ENCODE measurements at places on chromosomes 2 and 18. TPM values are rescaled to one million over a fixed set of nuclear protein-coding genes. Genes with fewer than 3 reads are reported as not detected.

DNA sequence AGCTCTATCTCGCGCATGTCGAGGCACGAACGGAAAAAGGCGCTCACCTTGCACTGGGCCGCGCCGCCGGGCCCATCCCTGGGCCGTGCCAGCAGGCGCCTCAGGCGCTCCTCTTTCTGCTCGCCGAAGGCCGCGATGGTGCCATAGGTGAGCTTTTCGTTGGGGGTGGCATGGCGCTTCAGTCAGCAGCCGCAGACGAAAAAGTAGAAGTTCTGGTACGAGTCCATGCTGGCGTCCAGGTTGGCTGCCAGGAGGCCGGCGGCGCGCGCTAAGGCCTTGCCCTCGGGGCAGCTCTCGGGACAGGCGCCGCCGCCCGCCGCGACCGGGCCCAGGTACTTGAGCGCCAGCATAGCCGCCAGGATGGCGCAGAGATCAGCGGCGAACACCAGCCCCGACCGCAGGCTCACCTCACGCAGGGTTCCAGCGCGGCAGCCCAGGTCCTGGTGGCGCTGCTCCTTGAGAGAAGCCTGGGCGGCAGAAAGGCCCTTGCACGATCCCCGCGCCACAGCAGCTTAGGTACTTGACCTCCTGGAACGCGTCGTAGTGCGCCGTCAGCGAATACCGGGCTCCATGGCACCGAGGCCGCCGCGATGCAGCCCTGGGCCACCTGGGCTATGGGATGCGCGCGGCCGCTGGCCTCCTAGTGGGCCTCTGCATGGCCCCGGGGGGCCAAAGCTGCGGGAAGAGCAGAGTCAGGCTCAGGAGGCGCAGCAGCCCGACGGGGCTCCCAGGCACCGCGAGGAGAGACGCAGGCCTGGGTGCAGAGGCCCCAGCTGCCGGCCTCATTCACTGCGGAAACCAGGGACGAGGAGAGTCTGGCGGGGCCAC, 12.8 kb downstream of the ALPG start:
- H3K4me3 ChIP-seq = peak overlapping the region; percentile 83
- peaks cover 9% of the 10 kb centered on the region for H3K36me3 ChIP-seq
- peaks cover 28% of the 10 kb centered on the region for H3K27me3 ChIP-seq
- no peak overlapping the region for H3K27ac ChIP-seq
- H3K4me1 ChIP-seq = peaks cover 8% of the 10 kb centered on the region

DNA sequence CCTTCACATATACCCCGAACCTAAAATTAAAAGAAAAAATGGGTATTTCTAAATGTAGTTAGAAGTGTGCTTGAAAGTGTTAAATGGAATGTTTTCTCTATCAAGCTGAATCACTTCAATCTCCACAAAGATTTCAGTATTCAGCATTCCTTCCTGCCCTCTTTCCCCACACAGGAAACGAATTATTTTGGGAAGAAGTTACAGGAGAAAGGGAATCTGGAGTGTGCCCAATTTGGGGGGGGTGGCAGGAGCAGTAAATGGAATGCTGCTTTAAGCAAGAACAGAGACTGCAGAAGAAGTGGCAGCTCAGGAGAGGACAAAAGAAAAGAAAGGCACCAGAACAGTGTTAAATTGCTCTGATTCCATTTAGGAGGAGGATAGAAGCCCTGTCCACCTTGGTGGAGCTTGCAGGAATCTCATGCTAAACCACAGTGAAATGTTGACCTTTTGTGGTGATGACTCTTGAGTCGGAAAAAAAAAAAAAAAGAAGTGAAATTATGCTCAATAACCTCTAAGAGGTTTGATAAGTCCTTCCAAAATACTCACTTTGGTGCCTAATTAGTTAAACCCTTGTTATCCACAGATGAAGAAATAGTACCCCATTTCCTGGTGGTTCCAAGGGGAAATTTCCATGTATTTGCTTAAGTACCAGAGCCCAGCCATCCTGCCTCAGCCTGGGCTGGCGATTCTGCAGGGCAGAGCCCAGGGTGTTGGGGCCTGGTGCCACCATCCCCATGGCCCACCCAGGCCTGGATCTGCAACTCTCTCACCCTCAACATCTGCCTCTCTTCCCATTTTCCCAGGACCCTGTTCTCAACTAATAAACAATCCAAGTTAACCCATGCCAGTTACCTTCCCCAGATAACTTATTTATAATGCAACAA, 56.5 kb downstream of the MYO5B start:
- H3K27ac ChIP-seq = no peak overlapping the region
- H3K4me3 ChIP-seq = no peak overlapping the region
- no peaks in the 10 kb centered on the region for H3K4me1 ChIP-seq
- H3K27me3 ChIP-seq = no peaks in the 10 kb centered on the region

GRCh38 chr2:237407700-237408099, 6.3 kb downstream of the COL6A3 start:
- no peak for DNase-seq
- no peaks in the 10 kb centered on the region for H3K27me3 ChIP-seq
- H3K4me1 ChIP-seq = no peaks in the 10 kb centered on the region
- no peak overlapping the region for H3K27ac ChIP-seq

DNA sequence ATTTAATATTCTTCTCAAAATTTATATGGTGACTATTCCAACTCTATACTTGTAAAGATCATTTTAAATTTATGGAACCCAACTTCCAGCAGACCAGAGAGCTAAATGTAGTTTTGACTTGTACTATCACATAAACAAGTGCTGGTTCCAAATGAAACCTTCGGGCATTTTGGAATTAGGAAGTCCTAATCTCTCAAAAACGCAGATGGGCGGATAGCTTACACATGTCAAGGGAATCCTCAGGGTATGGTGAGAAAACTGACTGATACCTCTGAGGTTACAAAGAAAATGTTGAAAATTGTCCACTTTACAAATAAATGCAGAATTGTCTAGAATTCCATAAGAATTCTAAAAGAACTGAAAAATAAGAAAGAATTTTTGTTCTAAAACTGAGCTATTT, 224.1 kb downstream of the SS18 start:
- no peak overlapping the region for H3K27ac ChIP-seq
- no peaks in the 10 kb centered on the region for H3K4me1 ChIP-seq

The HOXD9 gene
- not detected for total RNA-seq

DNA sequence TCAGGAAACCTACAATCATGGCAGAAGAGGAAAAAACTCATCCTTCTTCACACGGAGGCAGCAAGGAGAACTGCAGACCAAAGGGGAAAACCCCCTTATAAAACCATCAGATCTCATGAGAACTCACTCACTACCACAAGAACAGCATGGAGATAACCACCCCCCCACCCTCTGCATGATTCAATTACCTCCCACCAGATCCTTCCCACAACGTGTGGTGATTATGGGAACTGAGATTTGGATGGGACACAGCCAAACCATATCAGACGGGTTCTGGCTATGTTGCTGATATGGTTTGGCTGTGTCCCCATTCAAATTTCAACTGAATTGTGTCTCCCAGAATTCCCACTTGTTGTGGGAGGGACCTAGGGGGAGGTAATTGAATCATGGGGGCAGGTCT, 28.7 kb upstream of the CCDC150 start:
- no peaks in the 10 kb centered on the region for H3K36me3 ChIP-seq
- DNase-seq = no peak
- no peaks in the 10 kb centered on the region for H3K4me1 ChIP-seq
- no peak overlapping the region for H3K4me3 ChIP-seq
- H3K27me3 ChIP-seq = no peaks in the 10 kb centered on the region

The SUPT7L gene
- total RNA-seq = 30.4 TPM

The RGPD8 gene
- total RNA-seq = 8.1 TPM

DNA sequence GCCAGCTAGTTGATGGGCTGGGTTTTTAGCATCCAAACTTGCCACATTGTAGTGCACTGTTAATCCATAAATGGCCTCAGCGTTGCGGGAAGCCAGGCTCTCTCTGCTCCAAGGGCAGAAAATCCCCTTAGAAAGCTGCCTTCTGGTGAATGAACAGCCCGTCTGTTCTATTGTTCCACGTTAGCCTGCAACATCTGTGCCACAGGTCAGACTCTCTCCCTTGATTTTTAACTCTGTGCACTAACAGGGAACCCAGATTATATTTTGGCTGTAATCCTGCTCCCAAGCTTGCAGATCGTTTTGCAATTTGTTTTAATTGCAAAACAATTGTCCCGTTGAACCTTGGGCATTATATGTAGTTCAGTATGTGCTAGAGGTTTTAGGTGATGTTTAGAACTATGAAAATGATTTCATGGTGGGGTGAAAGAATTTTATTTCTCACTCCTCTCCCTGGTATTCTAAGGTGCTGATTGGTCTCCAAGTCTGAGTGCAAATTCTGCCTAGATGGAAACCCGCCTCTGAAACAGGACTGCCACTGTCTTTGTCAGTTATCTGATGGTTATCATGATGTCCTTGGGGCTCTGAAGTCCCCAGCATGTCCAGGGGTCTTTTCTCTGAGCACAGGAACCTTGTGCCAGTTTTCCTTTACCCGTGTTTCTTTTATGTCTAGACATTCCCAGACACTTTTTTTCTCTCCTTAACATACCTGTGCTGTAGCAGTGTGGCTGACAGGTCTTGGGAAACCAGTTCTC, 106.6 kb downstream of the MAP4K4 start:
- DNase-seq = no peak
- no peaks in the 10 kb centered on the region for H3K36me3 ChIP-seq
- peaks cover 10% of the 10 kb centered on the region for H3K4me1 ChIP-seq

Measured in H9 (cell line).